ENCODE measurements at places on chromosomes 5 and 9.
A peak's percentile ranks its signal among the peaks of the same experiment; 100 is the strongest.

DNA sequence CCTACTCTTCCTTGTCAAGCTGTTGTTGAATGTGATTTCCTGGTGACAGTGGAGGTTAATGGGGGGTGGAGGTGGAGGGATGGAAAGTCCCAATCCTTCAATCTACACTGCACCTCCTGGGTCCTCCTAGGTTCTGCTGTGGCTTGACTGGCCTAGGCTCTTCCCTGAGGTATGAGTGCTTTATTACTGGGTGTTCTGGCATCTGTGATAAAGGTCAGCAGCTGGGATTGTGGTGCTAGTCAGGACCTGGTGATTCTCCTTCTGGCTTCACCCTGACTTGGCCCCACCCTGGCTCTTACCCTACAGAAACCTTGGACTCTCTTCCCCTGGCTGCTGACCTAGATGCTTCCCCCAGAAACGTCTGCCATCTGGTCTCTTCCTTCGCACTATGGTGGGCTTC, 194.3 kb downstream of the ARHGEF28 start:
- DNase-seq = no peak
- H3K4me1 ChIP-seq = no peaks in the 10 kb centered on the region
- no peak overlapping the region for H3K27ac ChIP-seq
- H3K4me3 ChIP-seq = no peak overlapping the region

DNA sequence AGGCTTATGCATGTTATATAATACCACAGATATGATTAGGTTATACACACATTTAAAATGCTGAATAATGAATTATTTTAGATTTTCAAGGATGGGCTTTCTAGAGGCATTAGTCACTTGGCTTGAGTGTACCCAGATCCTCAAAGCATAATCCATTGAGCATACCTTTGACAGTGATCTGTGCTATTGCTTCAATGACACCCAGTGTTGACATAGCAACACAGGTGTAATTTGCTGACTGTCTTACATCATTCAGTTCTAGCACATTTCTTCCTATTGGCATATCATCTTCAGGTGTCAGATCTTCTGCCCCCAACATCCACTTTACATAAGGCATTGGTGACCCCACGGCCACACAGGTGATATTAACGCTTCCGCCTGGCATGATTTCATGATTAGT, 721.5 kb upstream of the DMAC1 start:
- H3K27me3 ChIP-seq = no peaks in the 10 kb centered on the region
- no peak for DNase-seq
- H3K4me1 ChIP-seq = peaks cover 7% of the 10 kb centered on the region

DNA sequence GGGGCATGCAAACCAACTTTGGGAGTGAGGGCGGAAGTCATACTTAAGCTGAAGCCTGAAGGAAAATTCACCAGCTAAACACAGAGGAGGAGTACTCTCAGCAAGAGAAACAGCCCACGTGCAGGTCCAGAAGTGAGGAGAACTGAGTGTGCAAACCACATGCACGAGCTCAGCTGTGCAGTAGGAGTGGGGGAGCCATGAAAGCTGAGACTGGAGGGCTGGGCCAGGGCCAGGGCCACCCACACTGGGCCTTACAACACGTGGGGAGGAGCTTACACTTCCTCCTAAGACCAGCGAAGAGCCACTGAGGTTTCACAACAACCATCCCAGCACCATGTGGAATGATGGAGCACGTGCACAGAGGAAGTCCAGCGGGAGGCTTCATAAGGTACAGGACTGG, 9.3 kb upstream of the WWC1 start:
- no peaks in the 10 kb centered on the region for H3K36me3 ChIP-seq
- H3K27ac ChIP-seq = no peak overlapping the region
- H3K4me1 ChIP-seq = peaks cover 20% of the 10 kb centered on the region
- H3K27me3 ChIP-seq = peaks cover 8% of the 10 kb centered on the region
- no peak for DNase-seq
- no peak overlapping the region for H3K4me3 ChIP-seq

GRCh38 chr9:87874304-87874623, 8.4 kb upstream of the SPATA31E1 start:
- peaks cover 38% of the 10 kb centered on the region for H3K4me1 ChIP-seq
- DNase-seq = no peak
- peaks cover 9% of the 10 kb centered on the region for H3K27me3 ChIP-seq
- no peak overlapping the region for H3K4me3 ChIP-seq

DNA sequence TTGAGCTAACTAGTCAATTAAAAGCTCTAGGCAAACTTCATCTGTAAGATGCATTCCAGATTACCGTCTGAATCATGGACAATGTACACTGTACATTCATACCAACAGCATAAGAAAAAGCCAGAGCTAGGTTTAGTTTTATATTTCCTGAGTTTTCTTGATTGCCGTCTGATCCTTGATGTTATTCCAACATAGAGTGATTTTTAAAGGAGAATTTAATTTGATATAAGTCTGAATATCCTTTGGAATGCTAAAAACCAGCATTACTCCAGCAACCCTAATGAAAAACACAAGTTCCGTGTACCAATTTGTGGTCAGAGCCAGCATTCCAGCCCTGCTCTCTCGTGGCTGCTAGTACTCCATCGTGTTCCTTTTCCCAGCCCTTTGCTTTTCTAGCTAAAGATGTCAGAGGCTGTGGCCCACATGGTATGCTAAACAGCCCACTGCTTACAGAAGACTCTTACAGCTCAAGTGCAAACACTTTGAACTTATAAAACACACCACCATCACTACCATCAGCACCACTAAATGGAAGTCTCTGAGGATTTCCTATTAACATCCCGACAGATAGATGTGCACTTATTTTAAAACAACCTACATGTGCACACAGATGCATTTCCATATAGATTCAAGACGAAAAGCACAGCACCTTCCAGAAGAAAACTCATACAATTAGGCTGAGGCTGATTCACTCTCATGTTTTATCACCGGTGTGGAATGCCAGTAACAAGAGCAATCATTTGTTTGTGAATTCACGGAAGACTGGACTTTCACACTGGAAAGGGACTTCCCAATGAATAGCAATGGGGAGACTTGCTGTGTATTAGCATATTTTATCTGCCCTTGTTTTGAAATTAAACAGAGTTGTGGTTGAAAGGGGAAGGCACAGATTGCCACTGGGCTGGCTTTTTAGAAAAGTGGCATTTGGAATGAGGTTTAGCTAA, 246.9 kb upstream of the GAS1 start:
- H3K4me3 ChIP-seq = no peak overlapping the region
- H3K27me3 ChIP-seq = peaks cover 9% of the 10 kb centered on the region
- no peaks in the 10 kb centered on the region for H3K36me3 ChIP-seq

- H3K27me3 ChIP-seq = no peaks in the 10 kb centered on the region
- H3K4me3 ChIP-seq = no peak overlapping the region
- peak; percentile 24 for DNase-seq
- no peak overlapping the region for H3K27ac ChIP-seq
Measured at GRCh38 chr5:66209350-66209749, 65.2 kb downstream of the SREK1 start.

- H3K4me1 ChIP-seq = peaks cover 12% of the 10 kb centered on the region
- H3K4me3 ChIP-seq = no peak overlapping the region
- no peak overlapping the region for H3K27ac ChIP-seq
- H3K36me3 ChIP-seq = no peaks in the 10 kb centered on the region
- no peaks in the 10 kb centered on the region for H3K27me3 ChIP-seq
Measured at GRCh38 chr5:82360022-82360421, 81.9 kb upstream of the RPS23 start.

GRCh38 chr5:161676103-161676502, 9.4 kb upstream of the GABRA6 start:
- H3K4me1 ChIP-seq = no peaks in the 10 kb centered on the region
- no peak for DNase-seq
- no peaks in the 10 kb centered on the region for H3K27me3 ChIP-seq

DNA sequence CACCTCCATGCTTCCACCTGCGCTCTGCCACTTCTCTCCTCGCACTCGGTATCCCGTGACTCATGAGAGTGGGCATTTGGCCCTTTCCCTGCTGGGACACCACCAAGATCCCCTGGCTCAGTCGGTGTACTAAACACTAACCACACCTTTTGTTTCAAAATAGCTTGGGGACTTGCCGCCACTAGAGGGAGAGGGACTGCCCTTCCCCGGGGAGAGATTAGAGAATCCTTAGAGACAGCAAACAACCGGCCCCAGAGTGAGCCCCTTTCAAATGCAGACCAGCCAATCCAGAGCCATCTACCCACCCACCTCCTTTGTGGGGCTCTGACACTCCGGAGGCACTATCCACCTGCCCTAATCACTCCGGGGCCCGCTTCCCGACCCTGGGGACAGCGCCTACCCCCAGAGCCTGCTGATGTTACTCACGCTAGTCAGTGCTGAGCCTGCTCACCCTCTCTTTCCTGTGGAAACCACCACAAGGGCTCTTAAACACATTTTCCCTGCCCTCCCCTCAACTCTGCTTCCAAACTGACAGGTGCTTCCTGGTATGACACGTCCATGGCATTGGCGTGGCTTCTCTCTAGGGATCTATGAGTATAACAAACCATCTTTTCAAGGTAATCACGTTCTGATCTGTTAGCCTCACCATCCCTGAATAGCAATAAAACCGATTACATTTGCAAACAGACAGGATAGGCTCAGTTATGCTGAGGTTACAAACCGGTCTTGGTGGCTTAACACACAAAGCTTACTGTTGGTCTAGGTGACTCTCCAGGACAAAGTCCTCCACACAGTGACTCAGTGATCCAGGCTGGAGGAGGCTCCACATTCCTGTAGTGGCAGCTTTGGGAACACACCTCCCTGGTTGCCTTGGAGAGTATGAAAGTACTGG, 180.1 kb upstream of the MVB12B start:
- no peaks in the 10 kb centered on the region for H3K36me3 ChIP-seq
- no peak overlapping the region for H3K27ac ChIP-seq
- peak overlapping the region; percentile 31 for H3K4me3 ChIP-seq
- H3K4me1 ChIP-seq = peaks cover 14% of the 10 kb centered on the region

DNA sequence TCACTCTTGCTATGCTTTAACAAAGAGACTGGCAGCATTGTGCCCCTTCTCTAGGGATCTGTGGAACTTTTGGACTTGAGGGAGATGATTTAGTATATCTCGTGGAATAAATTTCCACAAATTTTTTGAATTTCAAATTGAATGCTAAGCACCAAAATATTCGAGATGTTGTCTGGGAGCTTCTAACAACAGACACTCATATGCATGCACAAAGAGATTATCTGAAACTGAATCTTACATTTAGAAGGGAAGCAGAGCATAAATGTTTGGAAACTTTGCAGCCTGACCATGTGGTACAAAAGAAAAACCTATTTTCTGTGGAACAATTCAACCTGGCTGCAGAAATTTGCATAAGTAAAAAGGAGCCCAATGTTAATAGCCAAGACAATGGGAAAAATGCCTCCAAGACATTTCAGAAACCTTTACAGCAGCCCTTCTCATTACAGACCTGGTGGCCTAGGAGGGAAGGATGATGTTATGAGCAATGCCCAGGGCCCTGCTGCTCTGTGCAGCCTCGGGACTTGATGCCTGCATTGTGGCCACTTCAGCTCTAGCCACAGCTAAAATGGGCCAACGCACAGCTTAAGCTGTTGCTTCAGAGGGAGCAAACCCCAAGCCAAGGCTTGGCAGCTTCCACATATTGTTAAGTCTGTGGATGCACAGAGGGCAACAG, 285.8 kb upstream of the FAM174A start:
- no peak overlapping the region for H3K4me3 ChIP-seq
- peaks cover 5% of the 10 kb centered on the region for H3K4me1 ChIP-seq
- H3K27me3 ChIP-seq = no peaks in the 10 kb centered on the region
- H3K36me3 ChIP-seq = no peaks in the 10 kb centered on the region
- H3K27ac ChIP-seq = no peak overlapping the region
- DNase-seq = no peak

GRCh38 chr9:114909661-114910060, 20.7 kb downstream of the TNFSF8 start:
- no peak for DNase-seq
- no peaks in the 10 kb centered on the region for H3K36me3 ChIP-seq
- H3K27ac ChIP-seq = no peak overlapping the region
- H3K4me3 ChIP-seq = no peak overlapping the region

- H3K27ac ChIP-seq = no peak overlapping the region
- H3K4me1 ChIP-seq = peaks cover 4% of the 10 kb centered on the region
- H3K27me3 ChIP-seq = no peaks in the 10 kb centered on the region
- peaks cover 5% of the 10 kb centered on the region for H3K36me3 ChIP-seq
- DNase-seq = no peak
- H3K4me3 ChIP-seq = no peak overlapping the region
Measured at GRCh38 chr5:131286400-131286715, 22.5 kb downstream of the CDC42SE2 start.

- peak; percentile 98 for DNase-seq
- peaks cover 10% of the 10 kb centered on the region for H3K27me3 ChIP-seq
- no peaks in the 10 kb centered on the region for H3K36me3 ChIP-seq
- peak overlapping the region; percentile 3 for H3K27ac ChIP-seq
- 0 out of 2 replicates have a peak overlapping the region, but pooled peaks have one; percentile 24 for H3K4me3 ChIP-seq
Measured at GRCh38 chr9:123360161-123361085, 4.4 kb downstream of the CRB2 start.

- H3K4me1 ChIP-seq = no peaks in the 10 kb centered on the region
- no peak for DNase-seq
- H3K27me3 ChIP-seq = peaks cover 54% of the 10 kb centered on the region
- H3K36me3 ChIP-seq = no peaks in the 10 kb centered on the region
- H3K4me3 ChIP-seq = no peak overlapping the region
Measured at GRCh38 chr5:6291961-6292360, 86.4 kb downstream of the MED10 start.

GRCh38 chr5:133730866-133731265, 118.5 kb upstream of the FSTL4 start:
- no peaks in the 10 kb centered on the region for H3K27me3 ChIP-seq
- no peaks in the 10 kb centered on the region for H3K36me3 ChIP-seq
- H3K27ac ChIP-seq = no peak overlapping the region
- no peaks in the 10 kb centered on the region for H3K4me1 ChIP-seq
- no peak for DNase-seq

GRCh38 chr9:99003308-99003707, 59.6 kb downstream of the COL15A1 start:
- H3K4me3 ChIP-seq = no peak overlapping the region
- peaks cover 5% of the 10 kb centered on the region for H3K36me3 ChIP-seq
- H3K4me1 ChIP-seq = peaks cover 21% of the 10 kb centered on the region
- H3K27me3 ChIP-seq = peaks cover 12% of the 10 kb centered on the region
- H3K27ac ChIP-seq = no peak overlapping the region

DNA sequence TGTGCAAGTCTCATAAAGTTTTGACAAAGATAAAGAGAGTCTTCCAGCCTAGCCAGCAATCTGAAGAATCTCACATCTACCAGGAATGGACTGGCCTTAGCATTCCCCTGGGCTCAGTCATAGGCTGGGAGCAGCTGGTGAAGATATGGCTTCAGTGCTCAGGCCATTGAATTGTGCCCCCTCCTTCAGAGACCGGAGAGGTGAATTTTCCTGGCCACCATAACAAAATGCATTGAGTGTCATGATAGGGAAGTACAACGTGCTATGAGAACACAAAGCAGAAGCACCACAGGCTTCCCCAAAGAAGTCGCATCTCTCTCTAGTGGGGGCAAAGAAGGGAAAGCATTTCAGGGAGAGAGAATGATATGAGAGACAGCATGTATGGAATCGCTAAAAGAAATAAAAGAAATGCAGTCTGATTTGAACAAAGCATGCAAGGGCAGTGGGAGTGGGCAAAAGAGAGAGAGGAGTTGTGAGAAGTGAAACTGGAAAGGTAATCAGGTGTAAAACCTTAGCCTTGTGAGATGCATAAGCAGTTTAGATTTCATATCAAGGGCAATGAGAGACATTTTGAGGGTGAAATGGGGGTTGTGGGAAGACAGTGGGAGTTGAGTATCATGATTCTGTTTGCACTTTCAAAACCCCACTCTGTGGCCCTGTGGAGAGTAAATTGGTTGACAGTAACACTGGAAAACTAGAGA, 57.1 kb upstream of the NMUR2 start:
- no peak for DNase-seq
- no peak overlapping the region for H3K27ac ChIP-seq
- H3K4me1 ChIP-seq = 0 out of 2 replicates have a peak, but pooled peaks cover 2% of the 10 kb centered on the region
- no peak overlapping the region for H3K4me3 ChIP-seq
